ENCODE measurements at places on chromosomes 12 and 14.

DNA sequence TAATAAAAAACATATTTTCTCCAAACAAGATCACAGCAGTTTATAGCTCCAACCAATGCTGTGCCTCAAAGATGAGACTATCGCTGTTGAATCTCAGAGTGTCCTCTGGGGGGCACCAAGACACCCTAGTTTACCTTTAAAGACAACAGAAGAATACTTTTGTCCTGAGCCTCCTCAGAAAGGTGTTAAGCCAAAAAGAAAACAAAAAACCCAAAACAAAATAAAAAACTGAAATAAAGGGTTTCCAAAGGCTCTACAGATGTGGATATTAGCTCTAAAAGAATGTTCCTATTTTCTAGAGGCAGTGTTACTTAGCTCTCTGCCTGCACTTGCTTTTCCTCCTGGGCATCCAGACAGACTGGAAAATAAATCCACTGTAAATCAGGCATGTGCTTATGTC is 86.9 kb upstream of the TTC7B start:
- peak; percentile 7 for DNase-seq

DNA sequence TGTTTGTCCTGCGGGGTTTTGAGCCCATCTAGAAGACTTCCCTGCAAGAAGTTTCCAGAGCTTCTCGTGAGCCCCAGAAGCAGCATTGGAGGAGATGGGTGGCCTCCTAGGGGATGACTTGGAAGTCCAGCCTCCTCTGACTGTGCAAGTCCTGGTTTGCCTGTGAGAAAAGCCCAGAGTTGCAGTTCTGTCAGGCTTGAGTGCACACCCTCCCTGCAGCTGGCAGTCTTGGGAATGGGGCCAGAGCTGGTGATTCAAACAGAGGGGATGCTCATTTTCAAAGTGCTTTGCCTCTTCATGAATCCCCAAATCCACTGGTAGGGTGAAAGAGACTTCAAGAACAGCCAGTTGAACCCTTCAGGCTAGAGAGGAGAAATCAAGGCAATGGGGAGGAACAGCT is 3.9 kb upstream of the PPP1R1A start:
- no peak for DNase-seq

DNA sequence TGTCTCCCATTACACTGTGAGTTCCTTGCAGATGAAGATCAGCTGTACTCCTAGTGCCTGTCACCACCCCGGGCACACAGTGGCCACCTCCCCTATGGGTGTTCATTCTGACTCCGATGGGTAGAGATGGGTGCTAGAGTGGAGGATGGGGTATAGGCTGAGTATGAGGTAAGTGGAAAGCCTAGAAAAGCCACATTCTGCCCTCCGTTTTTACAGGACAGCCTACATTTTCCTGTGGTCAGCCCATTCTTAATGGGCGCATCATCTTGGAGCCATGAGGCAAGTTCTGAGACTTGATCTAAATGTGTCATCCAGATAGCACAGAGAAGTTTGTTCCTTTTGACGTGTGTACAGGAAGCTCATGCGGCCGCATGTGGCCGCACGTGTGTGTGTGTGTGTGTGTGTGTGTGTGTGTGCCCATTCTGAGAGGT is 166.7 kb upstream of the HIF1A start:
- no peak for DNase-seq

- DNase-seq: no peak
Observed at GRCh38 chr14:98138666-98139065, 1133.3 kb downstream of the BCL11B start.

GRCh38 chr12:132218915-132219314 is 74.7 kb downstream of the NOC4L start:
- DNase-seq: no peak

GRCh38 chr14:64878837-64879634 is 671 bp downstream of the SPTB start:
- no peak for DNase-seq

GRCh38 chr12:111505601-111506036 is 93.5 kb downstream of the ATXN2 start:
- DNase-seq: no peak

DNA sequence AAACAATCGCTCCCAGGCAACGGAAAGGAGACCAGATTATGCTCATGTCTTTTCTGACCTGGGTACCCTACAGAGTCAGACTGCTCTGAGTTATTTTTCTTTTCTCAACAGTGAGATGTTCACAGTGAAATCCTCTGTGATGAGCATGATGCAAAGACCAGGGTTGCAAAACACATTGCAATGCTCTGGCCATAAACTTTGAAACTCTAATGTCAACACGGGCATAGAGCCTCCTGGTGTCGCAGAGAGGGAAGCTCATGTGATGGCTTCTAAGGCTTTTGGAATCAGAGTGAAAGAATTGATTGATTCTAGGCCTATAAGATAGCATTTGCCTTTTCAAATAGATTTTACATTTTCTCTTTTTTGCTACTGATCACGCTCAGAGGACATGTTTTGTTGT is 193.4 kb downstream of the RASSF9 start:
- no peak for DNase-seq

GRCh38 chr14:58626431-58626831 is 11.3 kb upstream of the DACT1 start:
- no peak for DNase-seq

- no peak for DNase-seq
Observed at GRCh38 chr12:125773033-125773640, 707.9 kb downstream of the AACS start.

- no peak for DNase-seq
Observed at GRCh38 chr14:88929656-88930436, 105.4 kb downstream of the TTC8 start.

DNA sequence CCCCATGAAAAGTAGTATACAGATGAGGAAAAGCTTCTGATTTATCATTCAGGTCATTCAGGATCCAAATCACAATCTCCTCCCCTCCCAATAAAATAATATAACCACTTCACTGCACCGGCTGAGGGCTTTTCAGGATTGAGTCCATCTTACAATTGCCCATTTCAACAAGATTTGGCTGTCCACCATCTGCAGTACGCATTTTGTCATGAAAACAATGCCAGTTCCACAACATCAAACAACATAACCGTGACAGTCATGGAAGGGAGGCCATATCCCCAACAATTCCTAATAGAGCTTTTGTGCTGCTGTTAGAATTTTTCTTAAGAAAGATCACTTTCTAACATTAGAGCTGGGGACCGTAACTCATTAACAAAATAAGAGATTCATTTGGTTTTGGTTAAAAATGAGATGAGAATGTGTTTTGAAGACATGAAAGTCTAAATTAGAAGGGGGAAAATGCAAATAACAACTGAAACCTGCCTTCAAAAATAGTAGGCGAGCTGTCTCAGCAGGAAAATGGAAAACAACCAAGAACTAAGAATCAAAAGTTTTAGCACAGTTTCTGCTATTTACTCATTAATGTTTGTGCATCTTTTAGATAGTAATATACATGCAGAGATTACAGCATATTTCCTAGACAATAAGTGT is 38.3 kb upstream of the TMTC2 start:
- no peak for DNase-seq

DNA sequence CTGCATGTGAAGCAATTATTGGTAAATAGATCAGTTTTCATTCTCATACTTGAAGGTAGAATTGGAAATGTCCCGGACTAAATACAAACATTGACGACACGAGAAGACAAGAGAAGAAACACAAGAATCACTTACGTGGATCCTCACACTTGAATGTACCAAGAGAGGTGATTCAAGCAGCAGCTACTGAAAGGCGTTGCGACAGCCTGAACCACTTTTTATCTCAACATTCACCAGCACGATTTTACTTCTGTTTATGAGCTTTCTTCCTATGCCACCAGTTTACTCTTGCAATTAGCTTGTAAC is 3.6 kb upstream of the FZD10 start:
- DNase-seq: no peak

DNA sequence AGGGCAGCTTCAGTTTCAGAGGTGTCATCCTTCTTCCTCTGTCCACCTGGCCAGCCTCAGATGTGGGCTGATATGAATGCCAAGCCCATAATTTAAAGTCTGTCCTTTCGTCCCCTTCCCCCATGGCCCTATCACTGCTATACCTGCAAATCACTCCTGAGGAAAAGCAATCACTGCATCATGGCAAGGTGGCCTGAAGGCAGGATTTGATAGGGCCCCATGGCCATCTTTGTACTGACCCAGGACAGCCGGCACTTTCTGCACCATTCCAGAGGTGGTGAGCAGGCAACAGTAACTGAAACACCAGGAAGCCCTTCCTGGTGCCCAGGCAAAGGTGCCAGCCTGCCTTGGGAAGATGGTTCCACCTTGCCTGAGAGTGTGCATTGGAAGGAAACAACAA is 60.8 kb downstream of the ANO2 start:
- no peak for DNase-seq

DNA sequence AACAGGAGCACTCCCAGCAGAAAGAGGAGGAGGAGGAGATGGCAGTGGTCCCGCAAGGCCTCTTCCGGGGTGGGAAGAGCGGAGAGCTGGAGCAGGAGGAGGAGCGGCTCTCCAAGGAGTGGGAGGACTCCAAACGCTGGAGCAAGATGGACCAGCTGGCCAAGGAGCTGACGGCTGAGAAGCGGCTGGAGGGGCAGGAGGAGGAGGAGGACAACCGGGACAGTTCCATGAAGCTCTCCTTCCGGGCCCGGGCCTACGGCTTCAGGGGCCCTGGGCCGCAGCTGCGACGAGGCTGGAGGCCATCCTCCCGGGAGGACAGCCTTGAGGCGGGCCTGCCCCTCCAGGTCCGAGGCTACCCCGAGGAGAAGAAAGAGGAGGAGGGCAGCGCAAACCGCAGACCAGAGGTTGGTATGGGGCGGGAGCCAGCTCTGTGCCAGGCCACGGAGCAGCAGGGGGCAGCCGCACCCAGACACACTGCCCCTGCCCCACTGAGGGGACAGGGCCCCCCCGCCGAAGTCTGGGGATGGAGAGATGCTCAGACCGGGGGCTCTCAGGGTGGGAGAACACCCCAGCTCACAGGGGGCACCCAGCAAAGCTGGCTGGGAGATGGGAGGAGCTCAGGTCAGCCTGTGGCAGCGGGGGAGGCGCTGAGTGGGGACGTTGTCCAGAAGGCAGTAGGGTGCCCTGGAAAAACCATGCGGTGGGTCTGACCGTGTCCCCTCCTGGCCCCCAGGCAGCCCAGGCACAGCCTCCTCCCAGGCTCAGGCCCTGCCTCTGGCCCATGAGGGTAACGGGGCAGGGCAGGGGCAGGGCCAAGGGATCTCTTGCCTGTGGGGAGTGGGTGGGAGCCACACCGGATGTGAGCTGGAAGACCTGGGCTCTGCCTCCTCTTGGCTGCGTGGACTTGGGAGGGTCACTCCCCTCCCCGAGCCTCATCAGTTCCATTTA is 9.8 kb downstream of the CHGA start:
- no peak for DNase-seq

DNA sequence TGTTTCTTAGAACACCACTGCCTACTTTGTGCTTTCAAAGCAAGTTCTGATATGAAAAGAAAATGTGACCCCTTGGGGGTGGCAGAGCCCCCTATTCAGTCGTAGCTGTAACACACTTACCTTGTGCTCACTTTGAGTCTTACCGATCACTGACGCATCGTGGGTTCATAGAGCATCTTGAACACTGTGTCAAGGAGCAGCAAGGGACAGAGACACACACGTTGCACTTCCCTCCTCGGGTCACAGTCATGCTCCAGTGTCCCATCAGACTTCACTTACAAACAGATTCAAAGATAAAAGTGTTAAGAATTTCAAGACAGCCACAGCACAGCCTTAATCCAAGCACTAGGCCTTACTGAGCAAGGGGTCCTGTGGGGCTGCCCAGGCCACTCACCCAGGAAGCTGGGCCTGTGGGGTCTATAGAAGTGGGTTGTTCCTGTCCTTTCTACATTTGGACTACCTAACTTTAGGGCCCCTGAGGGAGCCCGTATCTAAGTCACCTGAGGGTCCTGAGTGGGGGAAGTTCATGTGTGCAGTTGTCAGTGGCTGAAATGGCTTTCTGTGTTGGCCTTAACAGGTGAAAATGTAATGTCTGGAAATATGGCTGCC is 75.4 kb upstream of the BDKRB2 start:
- DNase-seq: no peak

GRCh38 chr12:108090107-108090899 is 38.8 kb upstream of the WSCD2 start:
- DNase-seq: no peak

DNA sequence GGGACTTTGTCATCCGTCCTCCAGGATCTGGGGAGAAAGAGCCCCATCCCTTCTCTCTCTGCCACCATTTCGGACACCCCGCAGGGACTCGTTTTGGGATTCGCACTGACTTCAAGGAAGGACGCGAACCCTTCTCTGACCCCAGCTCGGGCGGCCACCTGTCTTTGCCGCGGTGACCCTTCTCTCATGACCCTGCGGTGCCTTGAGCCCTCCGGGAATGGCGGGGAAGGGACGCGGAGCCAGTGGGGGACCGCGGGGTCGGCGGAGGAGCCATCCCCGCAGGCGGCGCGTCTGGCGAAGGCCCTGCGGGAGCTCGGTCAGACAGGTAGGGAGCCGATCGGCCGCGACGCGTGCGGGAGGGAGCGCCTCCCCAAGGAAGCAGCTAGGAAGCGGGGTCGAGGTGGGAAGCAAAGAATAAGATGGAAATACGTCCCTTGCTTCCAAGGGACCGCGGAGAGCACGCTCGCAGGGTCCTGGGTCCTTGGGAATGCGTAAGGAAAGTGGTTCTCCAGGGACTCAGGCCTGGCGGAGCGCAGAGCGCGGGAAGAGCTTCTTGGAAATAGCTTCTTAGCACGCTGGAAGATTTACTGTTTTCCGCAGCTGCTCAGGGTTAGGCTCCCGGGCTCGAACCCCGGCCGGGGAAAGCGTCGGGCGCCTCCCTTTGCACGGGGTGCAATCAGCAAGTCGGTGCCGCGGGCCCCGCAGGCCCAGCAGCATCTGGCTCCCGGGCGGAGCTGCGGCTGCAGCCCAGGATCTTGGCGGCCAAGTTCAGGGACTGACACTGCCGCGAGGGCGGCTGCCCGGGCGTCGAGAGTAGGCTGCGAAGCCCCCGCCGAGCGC is 457 bp downstream of the SOCS2 start:
- no peak for DNase-seq

GRCh38 chr14:26867171-26867757 is 269.4 kb upstream of the NOVA1 start:
- no peak for DNase-seq

- DNase-seq: no peak
Observed at GRCh38 chr12:5904441-5904840, 40.6 kb downstream of the ANO2 start.

GRCh38 chr12:53612978-53613377 is 13.2 kb downstream of the ATF7 start:
- no peak for DNase-seq

DNA sequence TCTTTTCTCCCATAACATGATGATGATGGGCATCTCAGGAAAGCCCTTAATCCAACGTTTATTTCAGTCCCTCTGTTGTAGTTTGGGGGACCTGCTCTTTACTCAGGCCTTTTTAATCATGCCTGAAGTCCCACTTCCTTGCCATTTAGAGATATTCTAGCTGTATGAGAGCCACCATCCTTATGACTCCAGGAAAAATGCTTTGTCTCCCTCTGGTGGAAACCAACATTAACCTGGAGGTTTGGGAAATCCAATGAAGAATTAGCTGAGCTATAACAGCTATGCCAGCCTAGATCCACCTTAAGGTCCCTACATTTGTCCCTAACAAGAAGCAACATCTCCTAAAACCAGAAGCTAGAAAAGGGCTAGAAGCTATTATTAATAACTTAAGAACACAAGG is 1399.1 kb downstream of the LRFN5 start:
- DNase-seq: no peak
